ENCODE measurements at places on chromosomes 4 and X. TPM values are rescaled to one million over a fixed set of nuclear protein-coding genes. Genes with fewer than 3 reads are reported as not detected.

GRCh38 chr4:72791054-72791453 is 222.0 kb upstream of the ADAMTS3 start:
- no peak for DNase-seq

GRCh38 chrX:41116948-41117347 is 31.7 kb downstream of the USP9X start:
- DNase-seq: no peak

- no peak for DNase-seq
Observed at GRCh38 chrX:45329217-45329616, 128.5 kb upstream of the DIPK2B start.

GRCh38 chr4:161813889-161814288 is 349.9 kb downstream of the FSTL5 start:
- DNase-seq: no peak

Gene ANXA3
- total RNA-seq: 216 TPM

Measured in esophagus muscularis mucosa (tissue), 4 donors.